Nucleus accumbens (tissue), 56 donors: ENCODE measurements at places on chromosomes 2 and 18.

DNA sequence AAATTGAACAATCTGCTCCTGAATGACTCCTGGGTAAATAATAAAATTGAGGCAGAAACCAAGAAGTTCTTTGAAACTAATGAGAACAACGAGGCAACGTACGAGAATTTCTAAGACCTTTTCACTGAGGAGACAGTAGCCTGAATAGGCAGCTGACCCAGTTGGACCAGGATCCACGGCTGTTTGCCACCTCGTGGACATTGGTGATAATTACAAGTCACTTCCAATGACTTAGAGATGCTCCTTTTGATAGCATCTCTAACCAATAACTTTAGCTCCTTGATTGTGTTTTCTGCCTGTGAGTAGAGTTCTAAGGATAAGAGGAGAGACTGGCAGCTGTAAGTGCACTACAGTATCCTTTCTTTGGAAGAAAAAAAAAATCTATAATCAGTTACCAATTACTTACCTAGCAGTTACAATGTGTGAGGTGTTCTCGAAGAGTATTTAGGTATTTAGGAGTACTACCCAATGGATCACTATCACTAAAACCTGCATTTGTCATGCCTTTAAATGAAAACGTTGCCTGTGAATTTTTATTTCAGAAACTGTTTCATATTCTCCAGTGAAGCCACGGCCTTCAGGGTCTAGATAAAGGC, 31.3 kb upstream of the CNTNAP5 start:
- DNase-seq, result no peak

- DNase-seq, result no peak
These were observed 13.6 kb downstream of the FHOD3 start for GRCh38 chr18:36311026-36311570.

DNA sequence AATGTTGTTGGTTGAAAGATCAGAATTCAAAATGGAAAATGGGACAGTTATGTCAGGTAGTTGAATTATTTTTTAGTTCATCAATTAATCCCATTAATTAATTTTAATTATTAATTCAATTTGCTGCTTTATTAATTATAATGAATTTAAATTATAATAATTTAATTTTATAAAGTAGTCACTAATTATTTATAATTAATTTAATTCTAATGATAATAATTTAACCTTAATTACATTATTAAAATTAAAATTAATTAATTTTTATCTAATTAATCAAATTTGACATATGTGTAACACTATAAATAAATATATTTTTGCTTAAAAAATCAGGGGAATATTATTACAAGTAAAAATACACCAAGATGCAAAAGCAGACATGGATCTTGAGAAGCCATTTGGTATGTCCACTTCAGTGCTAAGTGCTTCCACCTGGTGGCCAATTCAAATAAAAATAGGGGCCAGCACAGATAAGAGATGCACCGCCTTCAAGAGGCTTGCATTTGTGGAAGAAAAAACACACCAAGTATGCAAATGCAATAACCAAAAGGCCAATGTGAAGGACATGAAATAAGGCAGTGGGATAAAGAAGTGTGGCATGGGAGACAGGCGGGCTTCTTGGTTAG, 73.2 kb downstream of the MBP start:
- DNase-seq, result no peak

DNA sequence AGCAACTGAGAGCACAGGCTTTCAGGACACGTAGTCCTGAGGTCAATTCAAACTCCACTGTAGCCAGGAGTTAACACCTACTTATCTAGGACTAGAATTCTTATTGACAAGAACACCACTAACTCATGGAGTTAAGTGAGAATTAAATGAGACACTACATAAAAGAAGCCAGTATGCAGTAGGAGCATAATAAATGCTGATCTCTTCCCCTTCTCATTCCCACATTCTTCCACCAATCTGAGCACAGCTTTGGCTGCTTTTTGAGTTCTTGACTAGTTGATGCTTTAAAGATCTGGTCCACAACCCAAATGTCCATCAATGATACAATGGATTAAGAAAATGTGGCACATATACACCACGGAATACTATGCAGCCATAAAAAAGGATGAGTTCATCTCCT, 55.2 kb downstream of the TTC32 start:
- DNase-seq, result no peak

DNA sequence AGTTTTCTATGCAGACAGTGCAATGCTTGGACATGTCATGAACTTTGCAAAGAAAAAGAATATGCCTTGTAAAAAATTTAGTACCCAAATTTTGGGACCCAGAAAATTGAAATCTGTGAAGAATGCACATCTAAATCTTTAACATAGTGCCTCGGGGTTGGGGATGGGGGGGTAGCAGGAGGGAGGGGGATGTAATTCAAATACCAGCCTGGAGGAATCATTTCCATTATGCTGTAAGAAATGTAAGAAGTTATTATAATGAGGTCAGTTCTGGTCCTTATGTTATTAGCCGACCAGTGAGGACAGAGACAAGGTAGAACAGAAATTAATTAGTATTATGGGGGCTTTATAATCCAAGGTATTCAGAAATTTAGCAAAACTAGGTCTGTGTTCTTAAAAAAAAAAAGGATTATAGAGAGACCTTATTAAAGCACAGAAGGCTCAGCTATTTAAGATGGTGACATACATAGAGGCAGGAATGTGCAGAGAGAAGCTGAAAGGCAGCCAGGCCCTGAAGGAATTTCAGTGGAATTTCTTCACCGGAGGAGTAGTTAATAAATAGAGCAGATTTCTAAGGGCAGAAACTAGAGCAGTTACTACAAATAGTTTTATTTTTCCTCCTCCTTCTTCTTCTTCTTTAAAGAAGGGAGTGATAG, 89.0 kb upstream of the RBMS1 start:
- no peak for DNase-seq

GRCh38 chr2:168635065-168635577, 167.3 kb upstream of the NOSTRIN start:
- DNase-seq, result no peak
